Activated T-helper 1 cell treated with anti-CD3 and anti-CD28 coated beads, Interleukin-12 subunit alpha, Interleukin-12 subunit beta, Interleukin-2, Interleukin-4 antibody, amounts not matched to agents 30 ng/mL and 10 ng/mL and 1 ng/mL, durations not matched to agents 14 hours and 24 hours and 36 hours (primary cell): ENCODE measurements at places on chromosomes 1 and 21.

DNA sequence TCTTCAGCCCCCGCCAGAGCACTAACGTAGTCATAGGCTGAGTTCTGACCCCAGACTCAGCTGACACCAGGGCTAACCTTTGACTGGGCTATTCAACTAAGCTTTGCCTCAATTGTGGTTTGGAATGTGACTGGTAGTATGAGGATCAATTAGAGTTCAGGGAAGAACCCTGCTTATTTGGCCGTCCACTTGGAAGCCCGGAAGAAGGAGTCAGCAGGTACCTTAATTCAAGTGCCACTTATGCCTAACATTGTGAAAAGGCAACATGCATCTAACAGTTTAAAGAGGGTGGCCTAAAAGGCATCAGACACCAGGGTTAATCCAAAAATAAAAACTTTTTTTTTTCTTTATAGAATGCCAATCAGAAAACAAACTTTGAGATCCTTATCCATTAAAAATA lies 92.3 kb downstream of the BEND5 start:
- no peak for DNase-seq

DNA sequence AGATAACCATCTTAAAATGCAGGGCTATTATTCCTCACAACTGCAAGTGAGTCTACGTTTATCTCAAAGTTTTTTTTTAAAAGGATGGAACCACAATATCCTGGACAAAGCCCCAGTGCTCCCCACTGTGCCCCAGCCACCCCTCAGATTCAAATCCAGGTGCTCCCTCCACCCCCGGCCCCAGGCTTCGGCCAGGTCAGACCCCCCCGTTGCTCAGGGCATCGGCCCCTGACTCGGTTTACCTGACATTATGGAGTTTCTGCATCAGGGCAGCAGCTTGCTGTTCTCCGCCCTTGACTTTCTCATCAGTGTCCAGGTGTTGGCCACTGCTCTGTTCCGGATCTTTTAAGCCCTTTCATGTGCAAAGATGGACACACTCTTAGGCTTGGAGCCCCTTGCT lies 72.9 kb downstream of the SCCPDH start:
- no peak for DNase-seq

GRCh38 chr1:113930499-113931161 lies 1.5 kb downstream of the HIPK1 start:
- peak; percentile 73 for DNase-seq

DNA sequence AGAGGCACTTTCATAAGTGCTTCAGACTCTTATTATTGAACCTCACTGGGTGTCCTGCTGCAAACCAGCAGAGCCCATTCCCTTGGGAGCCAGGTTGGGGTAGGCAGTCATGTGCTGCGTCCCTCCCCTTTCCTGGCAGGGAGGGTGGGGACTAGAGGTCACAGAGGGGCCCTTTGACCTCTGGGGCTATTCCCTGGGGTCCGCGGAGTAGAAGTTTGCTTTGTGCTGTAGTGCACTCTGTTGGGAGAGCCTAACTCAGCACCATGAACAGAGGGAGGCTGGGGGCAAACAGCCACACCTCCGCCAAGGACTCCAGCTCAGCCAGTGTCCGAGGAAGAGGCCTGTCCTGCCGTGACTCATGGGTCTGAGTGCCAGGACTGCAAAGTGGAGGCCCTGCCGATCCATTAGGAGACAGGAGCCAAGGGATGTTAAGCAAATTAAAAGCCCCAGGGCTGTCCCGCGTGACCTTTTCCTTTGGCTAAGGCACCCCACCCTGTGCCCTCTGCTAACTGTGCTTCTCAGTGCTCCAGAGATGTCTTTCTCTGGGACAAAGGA lies 3.0 kb upstream of the IGSF21 start:
- DNase-seq: no peak

- DNase-seq: no peak
These were observed 72.0 kb downstream of the NPHP4 start for GRCh38 chr1:5920201-5920600.

DNA sequence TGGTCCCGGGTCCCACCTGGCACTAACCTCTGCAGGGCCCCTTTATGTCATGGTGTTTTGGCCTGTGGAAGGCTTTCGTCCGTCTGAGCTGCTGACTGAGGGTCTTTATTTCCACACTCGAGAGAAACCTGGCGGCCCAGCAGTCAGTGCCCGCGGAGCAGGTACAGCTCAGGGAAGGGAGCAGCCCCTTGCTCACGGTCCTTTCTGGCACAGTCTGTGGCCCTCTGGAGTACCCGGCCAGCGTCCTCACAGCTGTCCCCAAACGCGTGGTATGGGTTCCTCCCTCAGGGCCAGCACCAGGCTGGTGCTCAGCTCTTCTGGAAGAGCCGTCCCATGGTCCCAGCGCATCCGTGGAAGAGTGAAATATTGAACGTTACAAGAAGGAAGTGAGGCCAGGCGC lies 24.3 kb downstream of the SKI start:
- DNase-seq: no peak

GRCh38 chr1:183885142-183885735 lies 80.3 kb downstream of the RGL1 start:
- no peak for DNase-seq

- no peak for DNase-seq
These were observed 44.2 kb upstream of the NEGR1 start for GRCh38 chr1:72326494-72326893.

DNA sequence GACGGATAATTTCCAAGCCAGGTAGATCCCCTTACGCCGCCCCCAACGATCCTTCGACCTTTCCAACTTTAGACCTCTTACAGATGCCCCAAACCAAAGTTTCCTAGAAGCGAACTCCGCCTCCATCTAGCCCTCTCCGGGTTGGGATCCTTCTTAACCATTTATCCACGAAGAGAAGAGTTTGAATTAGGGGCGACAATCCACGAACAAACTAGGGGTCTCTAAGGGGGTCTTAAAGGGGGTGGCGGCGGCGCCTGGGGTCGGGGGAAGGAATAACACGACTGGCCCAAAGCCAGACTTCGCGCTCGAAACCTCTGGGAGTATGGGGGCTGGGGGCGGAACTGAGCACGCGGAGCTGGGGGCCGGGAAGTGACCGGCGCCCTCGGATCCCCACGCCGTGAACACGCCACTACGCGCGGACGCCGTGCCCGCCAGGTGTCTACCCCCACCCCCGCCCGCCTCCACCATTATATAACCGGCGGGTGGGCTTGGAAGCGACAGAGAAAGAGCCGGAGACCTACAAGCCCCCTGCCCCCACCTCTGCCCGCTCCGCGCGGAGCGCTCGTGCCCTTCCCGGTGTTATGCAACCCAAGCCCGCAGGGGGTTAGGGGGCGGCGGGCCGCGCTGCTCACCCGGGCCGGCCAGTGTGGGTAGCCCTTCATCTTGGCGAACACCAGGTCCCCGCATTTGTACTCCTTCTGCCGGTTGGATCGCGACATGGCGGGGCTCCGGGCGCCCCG lies 594 bp downstream of the HDGF start:
- DNase-seq: no peak

DNA sequence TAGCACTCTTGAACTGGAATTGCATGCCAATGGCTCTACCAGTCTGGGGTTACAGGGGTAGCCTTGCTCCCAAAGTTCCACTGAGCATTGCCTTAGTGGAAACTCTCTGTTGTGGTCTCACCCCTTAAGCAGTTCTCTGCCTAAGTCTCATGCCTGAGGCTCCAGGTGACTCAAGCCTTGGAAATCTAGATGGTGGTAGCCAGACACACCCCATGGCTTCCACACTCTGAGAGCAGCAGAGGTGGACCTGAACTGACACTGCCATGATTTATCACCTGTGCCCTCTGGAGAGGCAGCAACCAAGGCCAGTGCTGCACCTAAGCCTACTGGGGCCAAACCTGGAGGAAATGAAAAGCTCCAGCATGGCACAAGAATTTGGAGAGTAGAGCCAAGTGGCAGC lies 285.7 kb upstream of the PKN2 start:
- DNase-seq: no peak

DNA sequence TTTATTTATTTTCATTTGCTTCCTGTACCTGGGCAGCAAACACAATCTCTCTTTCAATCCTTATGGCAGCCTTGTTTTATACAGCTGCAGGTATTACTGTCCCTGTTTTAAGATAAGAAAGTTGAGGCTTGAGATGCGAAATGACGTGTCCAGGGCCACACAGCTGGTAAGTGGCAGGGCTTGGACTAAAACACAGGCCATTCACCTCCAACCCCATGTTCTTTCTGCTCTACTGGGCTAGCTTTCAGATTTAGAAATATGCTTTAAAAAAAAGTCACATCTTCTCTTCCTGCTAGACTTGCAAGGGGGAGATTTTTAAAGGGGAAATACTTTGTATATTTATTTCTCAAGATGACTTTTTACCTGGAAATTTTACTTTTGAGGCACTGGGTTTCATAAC lies 62.8 kb downstream of the CNST start:
- no peak for DNase-seq

GRCh38 chr1:232486454-232487207 lies 143.3 kb downstream of the SIPA1L2 start:
- DNase-seq: no peak

DNA sequence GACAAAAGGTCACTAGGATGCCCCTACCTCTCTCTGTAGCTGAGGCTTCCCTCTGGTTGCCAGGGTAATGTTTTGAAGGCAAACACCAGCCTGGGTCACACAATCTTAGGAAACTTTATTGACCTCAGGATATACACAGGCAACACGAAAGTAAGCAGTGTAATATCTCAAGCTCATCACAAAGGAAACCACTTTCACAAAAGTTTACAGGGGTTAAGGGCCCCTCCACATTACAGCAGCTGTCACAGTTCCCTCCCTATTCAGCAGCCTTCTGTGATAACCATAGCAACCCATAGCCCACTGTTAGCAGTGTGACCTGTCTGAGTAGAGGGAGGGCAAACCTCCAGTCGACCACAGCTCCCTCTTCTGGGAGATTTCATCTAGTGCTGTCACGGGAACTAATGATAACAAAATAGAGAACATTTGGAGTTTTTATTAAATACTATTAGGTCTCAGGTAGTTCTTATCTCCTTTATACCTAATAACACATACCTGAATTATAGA lies 149.8 kb downstream of the PTPRC start:
- DNase-seq: no peak

- no peak for DNase-seq
These were observed 26.8 kb upstream of the RNF19B start for GRCh38 chr1:32991386-32991785.

DNA sequence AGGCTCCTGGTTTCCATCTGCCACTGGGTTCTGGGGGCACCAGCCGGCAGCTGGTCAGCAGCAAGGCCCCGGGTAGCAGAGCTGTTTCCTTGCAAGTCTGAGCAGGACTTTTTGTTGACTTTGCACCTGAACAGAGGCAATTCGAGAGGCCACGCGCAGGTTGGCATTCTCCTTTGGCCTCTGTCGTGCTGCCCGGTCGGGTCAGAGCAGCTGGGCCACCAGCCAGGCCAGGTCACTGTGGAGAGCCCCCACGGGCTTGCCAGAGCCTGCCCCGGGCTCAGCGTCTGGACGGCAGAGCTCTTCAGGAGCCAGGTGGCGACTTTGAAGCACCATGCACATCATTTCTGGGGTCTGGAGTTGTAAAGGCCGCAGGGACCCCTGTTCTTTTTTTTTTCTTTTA lies 28.4 kb upstream of the TMEM52 start:
- DNase-seq: no peak

GRCh38 chr21:31329456-31330143 lies 14.5 kb downstream of the TIAM1 start:
- no peak for DNase-seq

- DNase-seq: no peak
These were observed 171.0 kb downstream of the BRINP2 start for GRCh38 chr1:177341773-177342172.

GRCh38 chr1:87149241-87150041 lies 179.2 kb upstream of the LMO4 start:
- DNase-seq: no peak

DNA sequence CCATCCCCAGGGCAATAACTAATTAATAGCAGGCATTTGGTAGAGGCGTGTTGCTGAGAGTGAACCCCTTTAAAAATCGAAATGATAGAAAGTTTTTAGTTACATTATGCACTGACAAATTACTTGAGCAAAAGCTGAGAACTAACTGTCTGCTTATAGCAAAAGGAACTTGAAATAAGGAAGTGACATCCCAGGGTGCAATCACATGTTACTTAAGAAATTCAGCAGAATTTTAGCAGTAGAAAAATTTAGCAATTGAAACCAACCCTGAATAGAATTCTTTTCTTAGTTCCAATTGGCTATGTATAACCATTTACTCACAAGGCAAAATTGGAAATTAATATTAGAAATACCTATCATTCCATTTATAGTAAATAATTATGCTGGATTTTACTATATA lies 139.5 kb upstream of the SAMSN1 start:
- no peak for DNase-seq
